ENCODE measurements at places on chromosomes 1 and 21.
A peak's percentile ranks its signal among the peaks of the same experiment; 100 is the strongest.

DNA sequence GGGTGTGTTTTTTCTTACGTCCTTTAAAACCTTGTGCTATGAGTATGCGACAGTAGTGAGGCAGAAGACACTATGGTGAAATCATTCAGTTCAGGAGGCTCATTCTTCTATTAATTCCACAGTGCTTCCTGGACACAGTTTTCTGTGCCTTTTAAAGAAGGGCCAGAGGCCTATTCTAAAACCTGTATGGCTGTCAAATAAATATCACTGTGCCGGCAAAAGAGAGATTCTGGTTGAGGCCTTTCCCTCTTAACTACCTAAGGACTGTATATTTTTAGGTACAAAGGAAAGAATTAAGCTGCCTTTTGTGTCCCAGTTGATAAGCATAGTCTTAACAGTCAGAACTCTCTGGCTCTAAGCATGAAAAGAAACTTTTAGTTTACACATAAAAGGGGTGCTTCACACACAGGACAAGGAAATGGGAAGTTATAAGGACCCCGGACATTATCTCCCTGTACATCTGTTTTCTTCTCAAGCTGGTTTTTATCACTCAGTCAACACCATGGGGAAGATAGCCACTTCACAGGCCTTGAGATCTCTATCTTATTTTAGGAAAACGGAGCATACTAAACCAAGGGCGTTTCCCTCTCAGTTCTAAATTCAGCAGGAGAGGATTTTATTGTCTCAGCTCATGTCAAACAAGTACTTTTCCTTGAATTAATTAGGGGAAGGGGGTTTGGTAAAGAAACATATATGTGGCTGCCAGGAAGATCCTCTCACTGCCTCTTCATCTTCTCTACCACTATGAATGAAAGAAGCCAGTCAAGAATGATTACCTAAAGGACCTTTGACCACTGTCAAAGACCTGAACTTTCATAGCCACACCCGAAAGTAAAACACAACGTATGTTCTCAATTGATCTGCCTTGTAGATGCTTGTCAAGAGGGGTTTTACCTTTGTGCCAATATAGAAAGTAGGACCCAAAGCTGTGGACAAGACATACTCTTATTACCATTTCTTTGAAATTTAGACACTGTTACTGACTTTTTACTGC, 71.4 kb upstream of the HSPA13 start:
- DNase-seq = peak; percentile 69

DNA sequence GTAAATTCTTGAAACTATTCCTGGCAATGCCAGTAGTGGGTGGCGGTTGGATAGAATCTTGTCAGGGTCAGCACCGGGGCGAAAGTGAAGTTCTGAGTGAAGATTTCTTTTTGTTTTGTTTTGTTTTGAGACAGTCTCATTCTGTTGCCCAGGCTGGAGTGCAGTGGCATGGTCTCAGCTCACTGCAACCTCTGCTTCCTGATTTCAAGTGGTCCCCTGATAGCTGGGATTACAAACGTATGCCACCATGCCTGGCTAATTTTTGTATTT, 33.3 kb downstream of the PCNT start:
- DNase-seq = no peak

DNA sequence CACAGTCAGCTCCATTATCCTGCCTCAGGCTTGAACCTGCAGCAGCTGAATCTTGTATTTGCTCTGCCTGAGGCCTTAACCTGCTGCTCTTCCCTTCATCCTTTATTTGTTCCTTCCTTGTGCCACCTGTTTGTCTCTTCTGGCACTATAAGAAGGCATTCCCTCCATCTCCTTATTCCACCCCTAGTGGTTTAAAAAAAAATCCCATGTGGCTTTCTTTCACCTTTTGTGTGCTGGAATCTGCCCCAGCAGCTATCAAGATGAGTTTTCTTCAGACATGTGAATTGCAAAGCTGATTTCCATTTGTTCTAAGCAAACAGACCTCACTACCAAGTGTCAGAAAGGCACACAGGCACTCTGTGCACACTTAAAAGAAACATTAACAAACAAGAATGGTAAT, 294.6 kb downstream of the TTLL7 start:
- no peak for DNase-seq

DNA sequence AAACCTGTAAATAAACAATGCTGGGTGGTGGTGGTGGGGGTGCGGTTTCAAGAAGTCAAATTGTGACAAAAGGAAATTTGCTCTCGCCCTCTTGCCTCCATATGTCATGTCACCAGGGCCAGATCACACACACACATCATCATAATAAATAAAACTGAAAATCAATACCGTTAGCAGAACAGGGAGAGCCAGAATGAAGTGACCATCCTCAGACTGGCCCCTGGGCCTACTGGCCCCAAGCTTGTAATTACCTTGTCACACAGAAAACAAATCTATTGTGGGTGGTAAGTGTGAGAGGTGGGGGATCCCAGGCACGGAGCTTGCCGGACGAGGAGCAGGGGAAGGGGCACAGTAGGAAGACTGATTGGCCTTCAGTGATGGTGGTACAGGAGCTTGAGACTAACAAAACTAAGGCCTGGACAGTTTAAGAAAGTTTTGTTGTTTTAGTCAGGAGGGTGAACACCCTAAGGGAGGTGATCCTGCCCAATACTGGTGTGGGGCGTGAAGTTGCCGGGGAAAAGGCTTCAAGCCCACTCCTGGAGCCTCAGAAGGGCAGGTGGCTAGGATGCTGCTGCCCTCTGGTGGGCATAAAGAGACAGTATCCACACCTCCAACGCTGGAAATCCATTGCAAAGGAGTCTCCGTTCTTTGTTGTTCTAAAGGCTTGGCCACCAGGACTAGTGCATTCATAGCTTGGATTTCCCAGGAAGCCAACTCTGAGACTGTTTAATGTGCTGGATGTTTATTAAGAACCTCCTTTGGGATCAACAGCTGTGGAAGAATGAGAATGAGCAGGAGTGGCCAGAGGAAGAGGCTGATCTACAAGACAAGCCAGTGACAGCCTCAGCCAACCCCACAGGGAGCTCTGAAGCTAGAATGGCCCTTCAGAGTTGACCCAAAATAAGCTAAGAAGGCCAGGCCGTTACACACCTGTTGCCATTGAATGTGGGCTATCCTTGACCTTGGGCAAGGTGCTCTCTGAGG, 8.1 kb upstream of the C1orf216 start:
- peak; percentile 3 for DNase-seq

DNA sequence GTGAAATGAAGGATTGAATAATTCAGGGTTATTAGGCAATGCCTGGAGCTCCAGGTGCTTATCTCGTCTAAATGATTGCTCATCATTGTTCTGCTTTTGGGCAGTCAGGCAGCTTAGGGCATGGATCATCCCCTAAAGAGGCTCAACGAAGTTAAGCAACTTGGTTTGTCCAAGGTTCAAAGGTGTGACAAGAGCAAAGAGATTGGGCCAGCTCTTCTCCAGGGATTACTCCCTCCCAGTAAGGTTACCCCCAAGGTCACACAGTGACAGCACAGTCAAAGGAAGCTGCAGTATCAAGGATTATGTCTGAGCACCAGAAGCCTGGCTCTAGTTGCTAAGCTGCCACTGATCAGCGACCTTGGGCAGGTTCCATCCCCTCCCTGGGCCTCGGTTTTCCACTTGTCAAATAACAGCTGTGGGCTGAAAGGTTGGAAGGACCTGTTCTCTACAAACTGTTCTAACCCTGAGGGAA, 6.8 kb downstream of the ETNK2 start:
- DNase-seq = no peak

GRCh38 chr1:167104256-167104633, 10.4 kb downstream of the STYXL2 start:
- DNase-seq = no peak

DNA sequence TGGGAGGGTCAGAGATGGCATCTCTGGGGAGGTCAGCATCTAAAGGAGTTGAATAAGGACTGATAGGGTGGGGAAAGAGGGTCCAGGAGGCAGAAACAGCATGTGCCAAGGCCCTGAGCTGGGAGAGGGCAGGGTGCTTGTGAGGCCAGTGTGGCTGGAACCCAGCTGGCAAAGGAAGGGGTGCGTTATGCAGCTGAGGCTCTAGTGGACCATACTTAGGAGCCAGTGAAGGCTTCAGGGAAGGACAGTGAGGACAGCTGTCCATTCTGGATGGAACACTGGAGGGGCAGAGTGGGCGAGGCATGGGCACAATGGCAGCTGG, 57.1 kb upstream of the RPL11 start:
- DNase-seq = no peak

DNA sequence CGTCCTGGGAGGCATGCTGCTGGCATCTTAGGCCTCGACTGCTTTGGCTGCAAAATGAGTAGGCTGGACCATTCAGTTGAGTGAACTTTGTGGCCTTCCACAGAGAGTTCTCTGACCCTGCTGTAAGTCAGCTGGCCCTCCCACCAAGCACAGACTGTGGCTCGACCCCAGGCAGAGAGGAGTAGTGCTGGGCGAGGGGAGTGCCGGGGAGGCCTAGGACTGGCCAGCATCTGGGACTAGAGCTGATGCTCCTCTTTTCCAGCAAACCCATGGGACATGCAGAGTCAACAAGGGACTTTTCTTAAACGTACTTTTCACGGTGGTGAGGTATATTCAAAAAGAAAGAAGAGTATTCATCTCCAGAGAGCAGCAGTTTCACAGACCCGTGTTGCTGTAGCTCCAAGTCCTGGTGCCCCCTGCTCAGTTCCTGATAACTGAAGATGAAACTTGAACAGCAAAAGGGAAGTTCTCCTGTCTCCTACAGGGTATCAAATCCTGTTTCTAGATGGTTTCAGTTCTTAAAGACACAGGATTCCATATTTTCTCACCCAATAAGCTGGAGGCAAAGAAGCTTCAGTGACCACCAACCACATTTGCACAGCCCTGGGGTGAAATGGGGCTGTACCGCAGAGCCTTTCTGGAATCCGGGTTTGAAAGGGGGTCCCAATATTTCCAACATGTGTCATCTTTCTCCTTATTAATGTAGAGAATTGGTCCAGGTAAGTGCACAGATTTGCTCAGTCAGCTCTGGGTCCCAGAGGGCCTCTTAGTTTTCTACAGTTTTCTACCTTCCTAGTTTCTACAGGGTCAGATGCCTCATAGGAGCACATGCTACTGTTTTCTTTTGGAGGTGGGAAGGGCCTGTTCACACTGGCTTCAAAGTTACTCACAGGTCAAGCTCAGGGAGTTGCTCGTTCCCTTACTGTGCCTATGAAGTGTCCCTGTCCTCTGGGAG, 20.9 kb downstream of the BATF3 start:
- peak; percentile 85 for DNase-seq

DNA sequence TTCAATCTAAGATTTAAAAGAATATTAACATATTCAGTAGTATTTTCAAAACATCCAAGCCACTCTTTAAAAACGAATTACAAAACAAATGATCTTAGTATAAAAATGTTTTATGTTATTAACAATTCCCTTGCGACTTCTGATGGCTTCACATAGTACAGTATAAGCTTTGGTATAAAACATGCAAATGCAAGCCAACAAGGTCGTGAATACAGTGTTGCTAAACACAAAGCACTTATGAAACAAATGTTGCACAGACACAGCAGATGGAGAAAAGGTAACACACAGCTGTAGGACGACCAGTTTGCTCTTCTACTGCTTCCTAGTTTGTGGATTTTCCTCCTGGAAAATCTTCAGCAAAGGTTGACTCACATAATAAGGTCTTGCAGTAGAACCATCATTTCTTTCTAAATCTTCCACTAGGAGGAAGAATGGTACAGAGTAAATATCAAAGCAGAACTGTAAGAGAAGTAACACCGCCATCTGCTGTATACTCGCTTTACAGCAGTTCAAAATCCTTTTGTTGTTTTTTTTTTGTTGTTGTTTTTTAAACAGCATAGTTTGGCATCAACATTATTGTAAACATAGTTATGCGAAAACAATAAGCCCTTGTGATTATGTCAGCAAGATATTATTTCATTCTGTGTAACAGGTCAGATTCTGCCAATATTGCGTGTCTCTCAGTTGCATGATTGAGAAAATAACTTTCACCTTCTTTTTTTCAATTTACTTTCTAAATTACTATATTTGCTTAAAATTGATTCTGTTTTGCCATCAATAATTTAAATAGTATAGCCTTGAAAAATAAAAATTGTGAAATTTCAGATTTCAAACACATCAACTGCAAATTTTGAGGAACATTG, 69.5 kb downstream of the LHX8 start:
- DNase-seq = no peak

DNA sequence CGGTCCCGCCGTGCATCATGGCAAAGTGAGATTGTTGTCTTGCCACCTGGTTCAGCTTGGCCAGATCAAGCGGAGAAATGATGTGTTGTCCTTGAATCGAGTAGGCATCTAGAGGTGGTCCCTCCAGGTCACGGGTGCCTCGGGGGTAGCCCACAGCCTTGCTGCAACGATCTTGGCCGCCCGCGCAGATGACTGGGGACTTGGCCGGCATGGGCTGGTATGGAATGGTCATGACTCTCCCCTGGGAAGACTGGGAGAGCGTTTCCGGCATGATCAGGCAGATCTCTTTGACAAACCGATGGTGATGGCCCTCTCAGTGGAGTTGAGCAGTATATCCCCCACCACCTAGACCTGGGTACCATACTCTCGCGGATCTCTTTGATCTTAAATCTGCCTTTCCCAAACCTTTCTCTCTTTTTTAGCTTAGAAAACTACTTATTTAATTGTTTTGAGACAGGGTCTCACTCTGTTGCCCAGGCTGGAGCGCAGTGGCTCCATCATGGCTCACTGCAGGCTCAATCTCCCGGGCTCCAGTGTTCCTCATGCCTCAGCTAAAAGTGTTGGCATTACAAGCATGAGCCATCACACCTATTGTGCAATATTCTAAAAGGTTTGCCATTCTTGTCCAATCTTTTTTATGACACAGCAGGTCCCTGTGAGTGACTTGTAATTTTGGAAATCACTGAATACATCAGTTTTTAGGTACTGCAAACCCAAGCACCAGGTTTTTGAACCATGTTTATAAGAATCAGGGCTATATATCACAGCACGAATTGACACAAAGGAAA, 9.4 kb upstream of the ELAPOR1 start:
- DNase-seq = no peak

- DNase-seq = peak; percentile 31
Measured at GRCh38 chr1:153535242-153536011, at the start of gene S100A6. S100A6 (minus strand) TSS chr1:153535991; CDS start chr1:153535339, 652 bp downstream.

DNA sequence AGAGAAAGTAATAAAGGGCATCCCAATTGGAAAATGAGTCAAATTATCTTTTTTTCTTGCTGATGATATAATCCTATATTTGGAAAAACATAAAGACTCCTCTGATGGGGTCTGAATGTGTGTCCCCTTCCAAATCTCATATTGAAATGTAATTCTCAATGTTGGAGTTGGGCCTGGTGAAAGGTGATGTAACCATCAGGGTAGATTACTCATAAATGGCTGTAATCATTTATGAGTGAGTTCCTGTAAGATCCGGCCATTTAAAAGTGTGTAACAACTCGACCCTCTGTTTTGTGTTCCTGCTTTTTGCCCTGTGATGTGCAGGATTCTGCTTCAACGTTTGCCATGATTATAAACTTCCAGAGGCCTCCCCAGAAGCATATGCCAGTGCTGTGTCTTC, 44.3 kb upstream of the MAP1LC3C start:
- DNase-seq = no peak

GRCh38 chr1:234661317-234661928, 51.4 kb upstream of the IRF2BP2 start:
- no peak for DNase-seq

GRCh38 chr1:98732985-98733781, 71.7 kb downstream of the SNX7 start:
- no peak for DNase-seq

- DNase-seq = no peak
Measured at GRCh38 chr1:73674945-73675561, 522.9 kb downstream of the LRRIQ3 start.
